ENCODE measurements at places on chromosomes 16 and 17.

DNA sequence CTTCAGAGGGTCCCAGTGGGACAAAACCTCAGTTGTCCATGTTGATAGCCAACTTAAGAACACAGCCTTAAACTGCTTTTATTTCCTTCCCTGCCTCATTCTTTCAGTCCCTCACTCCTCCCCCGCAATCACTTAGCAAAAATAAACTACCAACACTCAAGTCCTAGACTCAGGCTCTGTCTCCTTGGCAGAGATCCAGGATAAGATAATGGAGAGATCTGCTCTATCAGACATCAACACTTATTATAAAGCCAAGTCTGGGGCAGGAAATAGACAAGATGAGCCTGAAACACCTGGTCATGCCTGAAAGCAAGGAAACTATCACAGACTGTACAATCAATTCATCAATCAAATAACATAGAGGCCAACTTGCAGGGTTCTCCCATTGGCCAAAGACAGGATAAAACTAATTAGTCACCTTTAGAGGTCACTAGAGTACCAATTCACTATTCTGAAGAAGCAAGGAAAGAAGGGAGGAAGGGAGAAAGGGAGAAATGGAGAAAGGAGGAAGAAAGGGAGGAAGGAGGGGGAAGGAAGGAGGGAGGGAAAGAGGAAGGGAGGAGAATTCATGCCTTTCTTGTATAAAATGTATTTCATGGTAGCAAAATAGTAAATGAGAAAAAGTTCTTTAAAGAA, 15.7 kb downstream of the HYDIN start:
- DNase-seq: no peak

GRCh38 chr16:66135838-66136237, 230.7 kb upstream of the CDH5 start:
- no peak for DNase-seq

GRCh38 chr17:17236295-17237025, 508 bp downstream of the FLCN start:
- peak; percentile 2 for DNase-seq

- no peak for DNase-seq
Observed at GRCh38 chr17:42225646-42226045, 31.4 kb upstream of the GHDC start.

DNA sequence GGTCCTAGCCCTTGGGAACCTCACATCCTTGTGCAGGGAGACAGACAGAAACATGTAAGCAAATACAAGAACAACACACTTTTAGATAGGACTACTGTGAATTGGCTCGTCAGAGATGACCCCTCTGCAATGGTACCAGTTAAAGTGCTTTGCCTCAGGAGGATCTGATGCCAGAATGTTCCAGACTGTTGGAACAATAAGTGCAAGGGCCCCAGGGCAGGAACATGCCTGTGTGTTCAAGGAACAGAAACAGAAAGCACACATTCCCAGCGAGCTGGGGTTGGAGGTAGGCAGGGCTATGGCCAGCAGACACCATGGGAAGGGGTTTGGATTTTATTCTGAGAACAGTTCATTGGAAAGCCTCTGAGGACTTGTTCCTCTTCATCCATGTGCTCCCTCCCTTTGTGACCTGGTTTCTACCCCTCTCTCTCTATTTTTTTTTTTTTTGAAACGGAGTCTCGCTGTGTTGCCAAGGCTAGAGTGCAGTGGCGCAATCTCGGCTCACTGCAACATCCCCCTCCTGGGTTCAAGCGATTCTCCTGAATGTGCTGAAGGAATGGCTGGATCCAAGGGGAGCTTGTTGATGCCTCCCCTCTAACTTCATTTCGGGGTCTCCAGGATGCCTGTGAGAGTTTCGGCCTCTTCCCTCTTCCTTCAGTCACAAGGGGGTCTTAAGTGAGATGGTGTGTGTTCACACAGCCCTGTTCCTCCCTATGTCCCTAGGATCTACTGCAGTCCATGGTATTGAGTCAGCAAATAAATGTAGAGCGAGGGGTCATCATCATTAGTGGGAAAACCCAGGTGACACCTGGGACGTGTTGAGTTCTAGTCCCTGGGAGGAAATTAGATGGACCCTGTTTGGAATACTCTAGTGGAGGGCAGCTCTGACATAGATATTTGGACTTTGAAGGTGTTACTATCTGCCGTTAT, 6.4 kb downstream of the STAT5A start:
- no peak for DNase-seq

DNA sequence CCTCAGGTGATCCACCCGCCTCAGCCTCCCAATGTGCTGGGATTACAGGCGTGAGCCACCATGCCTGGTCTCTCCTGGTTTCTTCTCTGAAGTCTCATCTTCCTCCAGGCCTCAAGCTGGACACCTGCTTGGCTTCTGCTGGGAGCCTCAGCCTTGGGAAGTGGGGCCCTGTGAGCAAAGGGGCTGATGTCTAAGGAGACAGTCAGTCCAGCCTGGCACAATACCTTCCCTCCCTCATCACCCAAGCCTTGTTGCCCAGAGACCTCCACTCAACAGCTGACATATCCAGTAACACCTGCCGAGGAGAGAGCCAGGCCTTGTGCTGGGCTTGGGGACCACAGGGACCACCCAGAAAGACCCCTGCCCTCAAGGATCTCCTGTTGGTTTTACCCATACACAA, 251.6 kb downstream of the GSG1L start:
- no peak for DNase-seq

DNA sequence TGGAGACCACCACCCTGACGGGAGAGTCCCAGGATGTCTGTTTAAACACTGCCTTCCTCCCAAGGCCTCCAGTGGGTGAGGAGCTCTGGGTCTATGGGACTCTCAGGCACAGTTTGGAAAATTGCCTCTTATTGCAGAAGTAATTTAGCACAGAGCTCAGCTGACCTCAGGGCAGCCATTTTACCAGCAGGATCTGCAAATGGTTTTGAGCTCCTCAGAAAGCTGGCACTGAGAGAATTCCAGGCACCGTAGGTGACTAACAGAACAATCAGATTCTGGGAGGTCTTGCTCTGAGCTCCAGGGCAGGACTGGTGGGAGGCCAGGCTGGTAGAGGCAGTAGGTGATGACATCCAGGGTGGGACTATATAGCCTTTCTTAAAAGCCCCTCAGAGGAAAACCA, 17.3 kb upstream of the C16orf74 start:
- no peak for DNase-seq

- DNase-seq: no peak
Observed at GRCh38 chr17:61131585-61131984, 268.1 kb upstream of the TBX2 start.

GRCh38 chr17:63764716-63765115, 8.7 kb downstream of the CCDC47 start:
- no peak for DNase-seq

GRCh38 chr16:20866145-20866772, 33.9 kb downstream of the DCUN1D3 start:
- no peak for DNase-seq

DNA sequence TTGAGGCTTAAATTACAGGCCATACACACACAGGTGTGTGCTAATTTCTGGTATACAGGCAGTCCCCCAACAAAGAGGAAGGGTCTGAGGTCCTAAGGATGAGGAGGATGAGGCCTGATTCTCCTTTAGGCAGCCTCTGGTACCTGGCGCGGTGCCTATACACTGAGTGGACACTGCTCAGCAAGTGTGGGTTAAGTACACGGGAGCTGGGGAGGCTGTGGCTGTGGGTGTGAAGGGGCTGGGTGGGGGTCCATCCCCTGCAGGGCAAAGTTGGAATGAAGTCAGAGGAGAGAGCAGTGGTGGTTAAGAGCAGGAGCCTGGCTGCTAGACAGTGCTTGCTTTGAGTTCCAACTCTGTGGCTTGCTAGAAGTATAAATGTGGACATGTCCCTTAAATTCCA, 10.9 kb downstream of the MRM1 start:
- DNase-seq: no peak

DNA sequence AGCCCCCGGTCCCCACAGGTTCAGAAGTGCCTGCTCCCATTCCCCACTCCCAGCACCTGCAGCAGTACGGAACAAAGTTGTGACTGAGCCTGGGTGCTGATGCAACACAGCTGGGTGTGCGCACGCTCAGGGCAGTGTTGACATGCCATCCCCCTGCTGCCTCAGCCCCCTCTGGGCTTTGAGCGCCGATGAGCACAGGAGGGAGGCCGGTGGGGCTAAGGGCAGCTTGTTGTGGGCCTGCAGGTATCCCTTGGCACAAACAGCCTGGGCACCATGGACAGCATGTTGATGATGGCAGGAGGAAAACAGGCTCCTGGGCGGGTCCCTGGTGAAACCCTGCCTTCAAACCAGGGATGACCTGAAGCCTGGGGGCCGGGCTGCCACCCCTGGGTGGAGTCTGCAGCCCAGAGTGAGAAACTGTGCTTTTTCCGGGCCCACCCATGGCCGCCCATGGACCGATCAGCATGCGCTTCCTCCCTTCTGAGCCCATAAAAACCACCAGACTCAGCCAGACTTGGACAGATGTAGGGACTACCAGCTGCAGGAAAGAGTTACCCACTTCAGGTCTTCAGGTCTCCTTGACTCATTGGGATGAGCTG, 175.5 kb downstream of the PHKB start:
- no peak for DNase-seq

DNA sequence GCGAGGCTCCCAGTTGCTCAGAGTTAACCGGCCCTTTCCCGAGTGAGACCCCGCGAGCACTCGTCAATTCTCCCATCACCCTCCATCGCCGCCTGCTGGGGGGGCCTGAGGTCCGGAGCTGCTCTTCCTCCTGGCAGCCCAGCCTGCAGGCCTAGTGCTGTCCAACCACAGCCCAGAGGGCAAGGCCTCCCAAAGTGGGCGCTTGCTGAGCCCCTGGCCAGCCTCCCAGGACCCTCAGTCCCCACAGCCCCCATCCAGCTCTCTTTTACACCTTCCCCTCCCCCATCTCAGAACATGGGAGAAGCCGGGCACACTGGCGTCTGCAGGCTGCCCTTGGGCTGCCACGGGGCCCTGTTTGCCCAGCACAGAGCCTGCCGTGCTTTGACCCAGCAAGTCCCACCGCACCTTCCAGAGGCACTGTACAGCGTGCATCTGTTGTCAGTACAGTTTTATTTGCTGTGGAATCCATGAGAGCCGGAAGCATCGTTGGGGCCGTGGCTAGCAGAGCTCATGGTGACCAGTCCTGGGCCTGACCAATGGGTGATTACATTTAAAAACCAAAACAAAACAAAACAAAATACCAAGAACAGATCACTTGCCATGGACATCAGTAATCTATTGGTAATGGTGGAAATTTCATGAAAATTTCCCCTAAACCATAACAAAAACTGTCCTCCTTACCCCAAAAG, 96.1 kb upstream of the CBX4 start:
- no peak for DNase-seq

- peak; percentile 60 for DNase-seq
Observed at GRCh38 chr17:57924677-57925076, 30.5 kb downstream of the CUEDC1 start.

DNA sequence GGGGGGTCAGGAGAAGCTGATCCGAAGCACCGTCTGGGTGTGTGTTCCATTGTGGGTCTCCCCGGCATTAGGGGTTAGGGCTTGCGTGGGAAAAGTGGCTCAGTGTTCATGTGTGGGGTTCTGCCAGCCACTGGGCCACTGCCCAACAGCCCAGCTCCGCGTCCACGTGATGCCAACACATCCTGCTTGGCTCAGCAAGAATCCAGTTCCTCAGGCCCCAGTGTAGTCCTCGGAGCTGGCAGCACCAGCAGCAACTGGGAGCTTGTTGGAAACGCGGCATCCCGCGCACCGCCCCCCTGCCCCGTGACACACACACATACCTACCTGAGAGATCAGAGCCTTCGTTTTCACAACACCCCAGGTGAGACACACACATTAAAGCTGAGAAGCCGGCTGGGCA, 18.9 kb downstream of the LGALS9 start:
- DNase-seq: no peak

GRCh38 chr16:11074131-11074530, 129.8 kb downstream of the CLEC16A start:
- DNase-seq: no peak

Data from NCI-H2029 (cell line).